ENCODE measurements at places on chromosomes 16 and 17.

- DNase-seq, result no peak
Measured at GRCh38 chr17:48567209-48567608, 10.9 kb downstream of the HOXB4 start.

DNA sequence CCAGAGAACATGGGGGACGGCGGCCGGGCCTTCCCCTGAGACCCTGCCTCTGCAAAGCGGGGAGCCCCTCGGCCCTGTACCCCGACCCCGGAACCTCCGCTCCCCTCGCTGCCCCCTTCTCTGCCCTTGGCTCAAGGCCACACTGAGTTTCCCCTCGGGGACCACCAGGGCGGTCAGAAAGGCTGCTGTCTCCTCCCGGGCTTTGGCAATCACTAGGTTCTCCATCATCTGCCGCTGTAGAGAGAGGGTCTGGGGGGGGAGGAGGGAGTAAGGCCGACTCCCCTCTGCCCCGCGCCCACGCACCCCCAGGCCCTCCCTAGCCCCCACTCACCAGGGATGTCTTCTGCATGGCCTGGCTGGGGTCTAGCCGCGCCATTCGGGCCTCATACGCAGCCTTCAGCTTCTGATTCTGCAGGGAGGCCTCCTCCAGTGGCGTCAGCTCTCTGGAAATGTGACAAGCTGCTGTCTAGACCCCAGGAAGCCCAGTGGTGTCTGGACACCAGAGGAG is 8.4 kb downstream of the VPS9D1 start:
- DNase-seq, result no peak

- peak; percentile 75 for DNase-seq
Measured at GRCh38 chr16:30052671-30053372, 12.7 kb upstream of the ALDOA start.

DNA sequence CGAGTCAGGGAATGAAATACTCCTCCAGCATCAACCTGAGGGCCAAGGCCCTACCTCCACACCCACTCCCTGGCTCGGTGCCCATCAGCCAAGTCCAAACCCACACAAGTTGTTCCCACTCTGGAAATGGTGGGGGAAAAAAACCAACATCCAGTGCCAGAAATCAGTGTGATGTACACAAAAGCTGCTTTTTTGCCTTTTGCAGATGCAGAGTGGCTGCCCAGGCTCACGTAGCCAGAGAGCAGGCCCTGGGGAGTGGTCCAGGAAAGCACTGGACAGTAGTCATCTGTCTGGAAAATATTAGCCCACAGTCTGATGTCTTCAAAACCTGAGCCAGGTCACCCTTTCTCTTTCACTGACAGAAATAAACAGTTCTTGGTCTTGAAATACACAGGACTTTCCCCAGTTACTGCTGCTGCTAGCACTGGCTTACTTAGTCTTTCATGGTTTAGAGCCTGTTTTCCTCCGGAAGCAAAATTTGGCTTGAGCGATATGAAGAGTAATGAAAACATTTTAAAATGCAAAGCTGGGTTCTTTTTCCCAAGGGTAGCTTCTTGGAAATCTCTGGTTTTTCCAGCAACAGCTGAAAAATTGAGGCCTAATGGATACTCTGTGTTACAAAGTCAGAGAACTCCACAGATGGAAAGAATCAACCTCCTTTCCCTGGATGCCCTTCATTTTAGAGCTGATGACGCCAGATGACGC is 18.2 kb upstream of the NOS2 start:
- DNase-seq, result no peak

DNA sequence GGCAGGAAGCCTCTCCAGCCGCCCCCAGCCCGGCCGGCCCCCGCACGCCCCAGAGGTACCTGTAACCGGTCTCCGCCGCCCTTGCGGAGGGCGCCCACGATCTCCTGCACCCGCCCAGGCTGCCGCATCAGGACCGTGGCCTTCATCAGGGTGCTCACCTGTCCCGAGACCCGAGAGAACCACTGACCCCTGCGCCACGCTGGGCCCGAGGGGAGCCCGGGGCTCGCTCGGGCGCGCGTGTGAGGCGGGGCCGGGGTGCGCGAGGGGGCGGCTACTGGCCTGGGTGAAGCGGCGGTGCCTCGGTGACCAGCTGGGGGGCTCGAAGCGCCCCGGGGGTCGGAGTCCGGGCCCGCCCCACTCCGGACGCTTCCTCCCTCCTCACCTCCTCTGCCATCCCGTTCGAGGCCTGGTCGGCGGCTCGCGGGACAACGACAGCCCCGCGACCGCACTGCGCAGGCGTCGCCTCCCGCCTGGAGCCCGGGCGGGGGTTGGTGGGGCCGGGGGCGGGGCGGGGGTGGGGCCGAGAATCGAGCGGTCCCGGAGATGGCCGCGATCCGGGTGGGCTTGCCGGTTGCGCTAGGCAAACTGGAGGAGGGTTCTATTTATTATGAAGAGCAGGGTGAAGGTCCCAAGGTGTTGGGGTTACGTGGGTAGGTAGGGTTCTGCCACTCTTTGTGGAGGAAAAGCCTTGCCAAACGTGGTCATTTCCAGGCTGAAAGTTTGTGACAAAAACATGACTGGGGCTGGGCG is at the start of gene NT5C3B:
Gene NT5C3B, minus strand, starts transcription at position 433 of the 750 bp plus-strand sequence. Its CDS starts 39 bp downstream, at position 394.
- no peak for DNase-seq

- DNase-seq, result no peak
Measured at GRCh38 chr17:1002412-1002753, 5.5 kb downstream of the TIMM22 start.

DNA sequence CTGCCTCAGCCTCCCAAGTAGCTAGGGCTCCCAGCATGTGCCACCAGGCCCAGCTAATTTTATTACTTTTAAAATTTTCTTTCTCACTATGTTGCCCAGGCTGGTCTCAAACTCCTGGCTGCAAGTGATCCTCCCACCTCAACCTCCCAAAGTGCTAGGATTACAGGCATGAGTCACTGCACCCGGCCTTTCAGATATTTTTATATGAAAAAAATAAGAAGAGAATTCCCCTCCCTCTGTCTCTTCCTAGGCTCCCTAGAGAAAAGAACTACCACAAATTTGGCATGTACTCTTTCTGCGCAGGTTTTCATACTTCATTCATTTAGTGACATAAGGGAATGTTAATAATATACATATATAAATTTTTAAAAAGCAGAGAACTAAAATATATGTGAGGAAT is 21.7 kb upstream of the SMURF2 start:
- DNase-seq, result no peak

GRCh38 chr16:1653023-1653422 is 25.1 kb upstream of the JPT2 start:
- DNase-seq, result no peak

- no peak for DNase-seq
Measured at GRCh38 chr17:54947396-54947795, 21.1 kb downstream of the COX11 start.

GRCh38 chr17:33871720-33872540 is 383.2 kb upstream of the CCL2 start:
- no peak for DNase-seq

DNA sequence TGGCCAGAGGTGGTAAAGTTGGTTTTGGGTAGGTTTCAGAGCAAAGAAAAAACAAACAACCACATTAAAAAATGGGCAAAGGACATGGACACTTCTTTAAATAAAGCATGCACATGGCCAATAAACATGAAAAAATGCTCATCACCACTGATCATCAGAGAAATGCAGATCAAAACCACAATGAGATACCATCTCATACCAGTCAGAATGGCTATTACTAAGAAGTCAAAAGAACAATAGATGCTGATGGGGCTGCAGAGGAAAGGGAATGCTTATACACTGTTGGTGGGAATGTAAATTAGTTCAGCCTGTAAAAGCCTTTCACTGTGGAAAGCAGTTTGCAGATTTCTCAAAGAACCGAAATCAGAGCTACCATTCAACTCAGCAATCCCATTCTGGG is 598.4 kb upstream of the SOX9 start:
- DNase-seq, result no peak

- no peak for DNase-seq
Measured at GRCh38 chr17:79464318-79465010, 146.4 kb downstream of the RBFOX3 start.

DNA sequence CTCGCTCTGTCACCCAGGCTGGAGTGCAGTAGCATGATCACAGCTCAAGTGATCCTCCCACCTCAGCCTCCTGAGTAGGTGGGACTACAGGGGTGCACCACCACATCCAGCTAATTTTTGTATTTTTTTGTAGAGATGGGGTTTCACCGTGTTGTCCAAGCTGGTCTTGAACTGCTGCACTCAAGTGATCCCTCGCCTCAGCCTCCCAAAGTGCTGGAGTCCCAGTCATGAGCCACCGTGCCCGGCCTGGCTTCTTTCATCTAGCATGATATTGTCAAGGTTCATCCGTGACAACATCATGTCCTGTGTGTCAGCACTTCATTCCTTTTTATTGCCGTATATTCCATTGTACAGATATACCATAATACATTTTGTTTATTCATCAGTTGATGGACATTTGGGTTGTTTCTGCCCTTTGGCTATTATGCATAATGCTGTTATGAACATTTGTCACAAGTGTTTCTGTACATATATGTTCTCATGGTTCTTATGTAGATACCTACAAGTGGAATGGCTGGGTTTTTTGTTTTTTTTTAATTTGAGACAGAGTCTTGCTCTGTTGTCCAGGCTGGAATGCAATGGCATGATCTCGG is 3.4 kb upstream of the GHDC start:
- DNase-seq, result no peak

DNA sequence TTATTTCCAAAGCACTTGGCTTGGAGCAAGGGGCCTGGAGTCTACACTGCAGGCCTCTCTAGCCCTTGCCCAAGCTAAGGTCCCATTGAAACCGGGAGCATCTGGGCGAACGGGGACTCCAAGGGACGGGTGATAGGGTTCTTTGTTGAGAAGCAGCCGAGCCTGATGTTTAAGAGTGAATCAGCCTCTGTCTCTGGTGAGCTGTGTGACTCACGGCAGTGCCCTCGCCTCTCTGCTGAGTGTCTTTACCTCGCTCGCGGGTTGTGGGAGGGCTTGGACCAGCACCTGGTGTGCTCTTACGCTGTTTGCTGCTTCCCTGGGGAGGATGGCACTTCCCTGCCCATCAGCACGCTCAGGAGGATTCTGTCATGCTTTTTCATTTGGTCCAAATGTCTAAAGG is 1.3 kb downstream of the HGS start:
- DNase-seq, result no peak

- DNase-seq, result peak; percentile 100
Measured at GRCh38 chr16:80938004-80938878, 68.4 kb downstream of the CMC2 start.

GRCh38 chr17:9432134-9432885 is 143.3 kb downstream of the STX8 start:
- no peak for DNase-seq

DNA sequence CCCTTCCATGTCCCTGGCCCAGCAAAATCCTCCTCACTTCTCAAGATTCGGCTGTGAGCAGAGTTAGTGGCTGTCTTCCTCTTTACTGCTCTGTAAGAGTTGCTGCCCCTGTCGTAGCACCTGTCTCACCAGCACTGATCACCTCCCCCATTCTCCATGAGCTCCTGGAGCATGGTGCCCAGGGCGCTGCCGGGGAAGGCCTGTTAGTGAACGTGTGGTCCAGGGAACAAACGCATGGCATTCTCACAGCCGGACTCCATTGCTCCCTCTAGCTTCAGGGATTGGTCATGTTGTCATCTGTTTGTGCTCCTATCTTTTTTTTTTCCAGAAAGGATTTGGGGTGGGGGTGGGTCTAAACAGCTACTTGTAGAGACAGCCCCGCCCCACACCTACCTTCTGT is 141.2 kb downstream of the CMIP start:
- DNase-seq, result no peak

DNA sequence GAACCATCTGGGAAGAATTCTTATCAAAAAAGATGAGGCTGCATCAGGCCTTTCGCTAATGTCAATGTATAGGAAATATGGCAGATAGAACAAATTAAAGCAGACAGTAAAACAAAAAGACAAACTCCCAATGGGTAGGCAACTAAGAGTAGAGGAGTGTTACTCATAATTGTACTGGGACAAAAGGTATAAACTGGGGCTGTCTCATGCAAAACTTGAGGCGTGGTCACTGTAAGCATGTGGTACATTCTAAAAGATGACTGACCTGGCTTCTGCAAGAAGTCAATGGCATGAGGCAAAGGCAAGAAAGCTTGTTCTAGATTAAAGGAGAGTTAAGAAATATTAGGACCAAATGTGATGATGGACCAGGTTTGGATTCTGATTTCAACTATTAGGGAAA is 26.7 kb downstream of the SMIM36 start:
- no peak for DNase-seq

DNA sequence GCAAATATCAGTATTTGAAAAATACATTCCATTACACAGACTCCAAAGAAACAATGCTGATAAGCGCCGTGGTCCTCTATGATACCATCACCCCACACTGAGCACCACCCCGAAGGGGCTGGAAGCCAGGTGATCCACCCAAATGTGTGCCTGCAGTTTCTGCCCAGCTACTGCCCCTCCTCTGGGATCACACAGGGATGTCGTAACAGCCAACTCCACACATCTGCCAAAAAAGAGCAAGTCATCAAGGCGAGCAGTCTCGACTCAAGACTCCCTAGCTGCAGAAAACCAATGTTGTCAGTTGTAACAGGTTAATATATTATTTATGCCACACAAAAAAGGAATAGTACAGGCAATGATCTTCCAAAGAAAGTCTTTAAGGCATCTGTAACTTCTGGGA is 21.0 kb downstream of the CYB5D2 start:
- no peak for DNase-seq

DNA sequence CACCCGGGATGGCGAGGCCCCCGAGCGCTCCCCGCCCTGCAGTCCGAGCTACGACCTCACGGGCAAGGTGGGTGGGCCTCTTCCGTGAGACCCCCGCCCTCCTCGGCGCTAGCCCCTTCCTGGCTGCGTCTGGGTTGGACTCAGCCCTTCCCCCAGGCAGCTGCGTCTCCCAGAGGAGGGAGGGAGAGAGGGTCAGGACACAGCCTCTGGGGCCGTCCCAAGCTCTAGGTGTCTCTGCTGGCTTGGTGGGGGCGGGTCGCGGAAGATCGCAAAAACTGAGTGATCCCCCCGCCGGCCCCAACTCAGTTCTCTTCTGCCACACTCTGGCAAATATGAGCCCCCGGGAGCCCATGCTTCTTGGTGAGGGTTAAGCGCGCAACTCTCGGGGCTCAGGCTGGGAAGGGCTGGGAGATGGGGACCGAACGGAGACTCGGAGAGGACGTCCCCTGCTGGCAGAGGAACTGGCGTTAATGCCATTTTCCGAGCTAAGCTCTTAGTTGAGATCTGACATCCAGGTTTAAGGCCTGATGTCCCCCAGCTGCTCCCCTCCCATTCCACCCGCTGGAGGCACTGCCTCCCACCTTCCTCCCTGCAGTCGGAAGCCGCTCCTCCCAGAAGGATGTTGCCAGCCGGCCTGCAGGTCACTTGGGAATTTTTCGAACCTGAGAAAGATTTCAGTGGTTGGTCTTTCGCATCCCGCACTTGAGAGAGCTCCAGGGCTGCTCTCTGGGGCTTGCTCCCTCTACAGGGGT is 419 bp downstream of the RAB37 start:
- no peak for DNase-seq

DNA sequence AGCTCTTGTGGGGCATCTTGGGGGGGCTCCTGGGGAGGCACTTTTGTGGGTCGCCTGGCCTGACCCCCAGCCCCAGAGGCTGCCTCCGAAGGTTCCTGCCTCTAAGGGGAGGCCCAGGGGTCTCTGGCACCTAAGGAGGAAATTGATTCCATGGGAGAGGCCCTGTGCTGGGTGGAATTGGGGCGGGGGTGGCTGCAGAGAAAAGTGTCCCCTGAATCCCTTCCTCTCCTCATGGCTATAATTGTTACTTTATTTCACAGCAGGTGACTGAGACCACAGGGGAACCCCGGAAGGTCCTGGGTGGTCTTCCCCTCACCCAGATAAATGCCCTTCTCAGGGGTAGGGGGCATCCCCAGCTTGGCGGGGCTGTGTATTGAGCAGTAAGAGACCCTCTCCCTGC is 3.1 kb downstream of the GLIS2 start:
- DNase-seq, result no peak

- DNase-seq, result no peak
Measured at GRCh38 chr17:67076290-67076689, 31.9 kb downstream of the CACNG1 start.
